ENCODE measurements at places on chromosomes 4 and X.

DNA sequence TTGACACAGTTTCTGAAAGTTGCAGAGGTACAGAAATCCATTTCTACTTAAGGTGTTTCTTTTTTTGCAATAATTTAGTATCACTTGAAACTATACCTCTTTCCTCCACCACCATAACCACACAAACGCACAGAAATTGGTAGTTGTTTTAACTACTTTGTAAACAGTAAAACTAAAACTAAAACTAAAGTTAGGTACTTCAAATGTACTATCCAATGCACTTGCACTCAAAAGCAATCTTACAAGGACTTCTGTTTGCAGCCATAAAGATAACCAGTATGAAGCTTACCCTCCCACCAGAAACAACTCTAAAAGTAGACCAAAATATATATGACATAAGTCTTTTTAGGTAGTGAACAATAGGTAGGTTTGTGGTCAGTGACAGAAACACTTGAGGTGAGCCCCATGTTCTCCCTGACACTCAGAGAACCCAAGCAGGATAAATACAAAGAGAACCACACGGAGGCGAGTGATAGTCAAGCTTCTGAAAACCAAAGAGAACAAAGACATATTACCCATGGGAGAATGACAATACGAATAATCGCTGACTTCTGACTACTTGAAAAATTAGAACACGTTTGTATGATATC lies 72.2 kb upstream of the VBP1 start:
- no peak for DNase-seq

DNA sequence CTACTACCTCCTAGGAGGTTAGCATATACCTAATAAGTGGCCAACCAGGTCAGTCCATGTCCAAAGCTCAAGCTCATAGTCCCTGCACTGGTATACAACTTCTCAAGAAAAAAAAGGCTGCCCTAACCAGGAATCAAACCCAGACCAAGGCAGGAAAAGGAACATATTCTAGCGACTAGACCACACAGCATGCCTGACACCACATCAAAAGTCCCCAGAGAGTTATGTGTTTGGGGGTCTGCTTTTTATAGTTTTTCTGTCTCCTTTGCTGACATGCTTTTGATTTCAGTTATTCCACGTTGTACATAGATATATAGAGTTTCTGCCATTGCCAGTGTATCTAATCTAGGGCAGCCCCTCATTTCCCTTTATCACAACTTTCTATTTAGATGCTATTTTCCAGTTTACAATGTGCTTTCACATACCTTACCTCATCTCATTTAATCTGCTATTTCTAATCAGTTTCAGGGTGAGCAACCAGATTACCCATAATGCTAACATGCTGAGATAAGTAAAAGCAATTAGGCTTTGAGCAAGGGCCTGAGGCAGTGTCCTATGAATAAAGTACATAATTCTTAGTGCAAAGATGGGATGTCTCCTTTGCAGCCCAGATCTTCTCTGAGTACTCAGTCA lies 17.8 kb downstream of the ARHGEF6 start:
- DNase-seq = no peak

GRCh38 chr4:81470456-81471297 lies 1.0 kb downstream of the RASGEF1B start:
- DNase-seq = peak; percentile 57

DNA sequence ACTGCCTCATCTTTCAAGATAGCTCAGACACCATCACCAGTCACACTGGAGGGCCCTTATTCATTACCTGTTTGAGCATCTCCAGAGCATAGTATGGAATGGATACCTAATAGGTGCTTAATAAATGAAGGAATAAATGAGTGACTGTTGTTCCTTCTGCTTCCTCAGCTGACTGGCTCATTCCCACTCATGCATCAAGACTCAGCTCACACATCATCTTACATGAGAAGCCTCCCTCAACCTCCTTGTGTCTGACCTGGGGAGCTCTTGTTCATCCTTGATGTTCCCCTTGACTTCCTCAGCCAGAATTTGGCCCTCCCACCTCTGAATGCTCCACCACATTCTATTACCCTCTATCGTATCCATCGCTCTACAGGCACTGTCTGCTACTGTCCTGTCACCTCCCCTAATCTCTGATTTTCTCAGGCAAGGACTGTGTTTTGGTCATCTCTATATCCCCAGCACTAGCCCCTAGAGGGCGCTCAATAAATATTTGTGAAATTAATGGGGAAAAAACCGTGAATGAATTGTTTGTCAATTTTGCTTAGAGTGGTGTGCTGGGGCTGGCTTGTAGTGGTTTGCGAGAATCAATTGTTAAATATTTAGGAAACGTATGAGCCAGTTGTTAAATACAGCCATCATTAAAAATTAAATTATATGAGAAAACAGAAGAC lies 88.3 kb downstream of the NHSL2 start:
- no peak for DNase-seq

DNA sequence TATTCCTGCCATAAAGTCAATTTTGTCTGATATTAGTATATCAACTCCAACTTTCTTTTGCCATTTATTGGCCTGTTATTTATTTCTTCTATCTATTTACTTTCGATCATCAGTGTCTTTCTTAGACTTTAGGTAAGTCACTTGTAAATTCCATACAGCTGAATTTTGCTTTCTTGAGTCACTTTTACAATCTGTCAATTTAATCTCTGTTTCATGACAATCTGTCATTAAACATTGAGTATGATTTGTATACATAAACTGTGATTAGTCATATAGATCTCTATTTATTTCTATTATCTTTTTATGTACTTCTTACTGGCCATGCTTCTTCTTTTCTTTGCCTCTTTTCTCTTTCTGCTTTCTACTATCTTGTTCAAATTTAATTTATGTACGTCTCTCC lies 160.1 kb downstream of the TMA16 start:
- DNase-seq = no peak

- DNase-seq = peak; percentile 87
Measured at GRCh38 chr4:169823685-169824084, 65.9 kb upstream of the HPF1 start.

GRCh38 chr4:174550541-174550940 lies 28.3 kb upstream of the HPGD start:
- DNase-seq = no peak

DNA sequence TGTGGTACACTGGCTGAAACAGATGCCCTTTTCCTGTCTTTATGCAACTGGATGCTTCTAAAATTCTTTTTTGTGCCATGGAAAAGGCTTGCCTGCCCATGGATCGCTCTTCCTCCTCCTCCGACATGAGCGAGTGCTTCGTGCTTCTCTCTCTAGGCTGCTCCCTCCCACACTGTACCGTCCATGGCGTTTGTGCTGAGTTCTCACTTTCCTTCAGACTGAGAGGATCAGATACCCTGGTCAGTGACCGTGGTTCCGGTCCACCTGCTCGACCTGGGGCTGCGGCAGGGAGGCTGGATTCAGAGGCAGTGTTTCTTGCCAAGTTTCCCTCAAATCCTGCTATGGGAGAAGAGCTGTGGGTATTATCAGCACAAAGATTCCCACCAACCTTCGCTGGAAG lies 10.2 kb upstream of the CLDN24 start:
- DNase-seq = no peak

DNA sequence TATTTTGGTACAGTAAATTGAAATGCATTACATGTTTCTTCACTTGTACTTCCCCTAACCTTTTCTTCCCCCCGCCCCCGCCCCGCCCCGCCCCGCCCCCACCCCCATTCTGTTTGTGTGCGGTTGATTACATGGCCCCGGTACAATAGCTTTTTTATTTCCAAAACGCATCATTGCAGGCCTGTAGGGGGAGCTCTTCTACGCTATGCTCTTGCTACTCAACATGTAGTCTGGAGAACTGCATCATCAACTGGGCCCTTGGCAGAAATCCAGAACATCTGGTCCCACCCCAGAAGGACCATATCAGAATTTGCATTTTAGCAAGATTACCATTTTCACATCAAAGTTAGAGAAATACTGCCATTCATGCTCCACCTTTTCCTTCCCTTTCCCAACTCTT lies 333.3 kb upstream of the DDX53 start:
- DNase-seq = peak; percentile 16

DNA sequence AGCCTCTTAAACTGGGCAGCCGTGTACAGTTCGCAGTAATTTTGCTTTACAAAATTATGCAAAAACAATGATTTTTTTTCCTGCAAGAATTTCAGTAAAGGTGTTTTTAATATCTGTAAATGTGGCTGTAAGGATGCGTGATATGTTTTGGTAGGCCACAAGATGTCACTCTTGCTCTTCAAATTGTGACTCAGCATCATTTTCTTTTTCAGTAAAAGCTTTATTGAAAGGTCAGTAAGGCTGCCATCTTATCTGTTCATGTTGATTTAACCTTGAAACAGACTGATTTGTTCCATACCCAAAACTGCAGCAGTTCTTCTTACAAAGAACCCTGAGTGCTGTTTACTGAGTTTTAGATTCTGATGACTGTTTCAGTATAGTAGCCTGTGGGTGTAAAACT lies 39.9 kb downstream of the TXLNG start:
- peak; percentile 66 for DNase-seq
